ENCODE measurements at places on chromosomes 5 and 9.

DNA sequence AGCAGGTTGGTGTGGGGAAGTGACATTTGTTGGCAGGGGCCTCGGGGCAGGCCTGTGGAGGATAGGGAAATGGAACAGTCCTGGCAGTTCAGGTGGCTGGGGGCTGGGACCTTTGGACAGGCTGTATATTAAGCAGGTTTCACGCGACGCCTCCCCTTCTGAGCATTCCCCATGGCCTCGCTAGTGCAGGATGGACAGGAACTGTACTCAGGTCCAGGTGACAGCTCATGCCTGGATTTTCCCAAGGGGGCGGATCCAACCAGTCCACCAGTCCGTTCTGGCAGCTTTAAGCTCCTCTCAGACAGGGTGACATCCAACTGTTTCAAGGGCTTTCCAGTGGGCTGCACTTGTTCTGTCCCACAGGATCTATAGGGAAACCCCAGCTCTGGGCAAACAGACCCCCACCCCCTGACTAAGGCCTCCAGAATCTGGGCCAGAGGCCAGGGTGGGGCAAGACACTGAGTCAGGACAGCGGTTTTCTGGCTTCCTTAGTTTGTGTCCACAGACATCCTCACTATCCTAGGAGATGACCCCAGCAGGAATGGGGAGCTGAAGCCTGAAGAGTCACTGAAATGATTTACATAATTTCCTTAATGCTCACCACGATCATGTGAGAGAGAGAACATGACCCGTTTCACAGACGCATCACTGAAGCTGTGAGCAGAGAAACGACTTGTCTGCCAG, 20.9 kb downstream of the CSF2 start:
- no peak for DNase-seq

DNA sequence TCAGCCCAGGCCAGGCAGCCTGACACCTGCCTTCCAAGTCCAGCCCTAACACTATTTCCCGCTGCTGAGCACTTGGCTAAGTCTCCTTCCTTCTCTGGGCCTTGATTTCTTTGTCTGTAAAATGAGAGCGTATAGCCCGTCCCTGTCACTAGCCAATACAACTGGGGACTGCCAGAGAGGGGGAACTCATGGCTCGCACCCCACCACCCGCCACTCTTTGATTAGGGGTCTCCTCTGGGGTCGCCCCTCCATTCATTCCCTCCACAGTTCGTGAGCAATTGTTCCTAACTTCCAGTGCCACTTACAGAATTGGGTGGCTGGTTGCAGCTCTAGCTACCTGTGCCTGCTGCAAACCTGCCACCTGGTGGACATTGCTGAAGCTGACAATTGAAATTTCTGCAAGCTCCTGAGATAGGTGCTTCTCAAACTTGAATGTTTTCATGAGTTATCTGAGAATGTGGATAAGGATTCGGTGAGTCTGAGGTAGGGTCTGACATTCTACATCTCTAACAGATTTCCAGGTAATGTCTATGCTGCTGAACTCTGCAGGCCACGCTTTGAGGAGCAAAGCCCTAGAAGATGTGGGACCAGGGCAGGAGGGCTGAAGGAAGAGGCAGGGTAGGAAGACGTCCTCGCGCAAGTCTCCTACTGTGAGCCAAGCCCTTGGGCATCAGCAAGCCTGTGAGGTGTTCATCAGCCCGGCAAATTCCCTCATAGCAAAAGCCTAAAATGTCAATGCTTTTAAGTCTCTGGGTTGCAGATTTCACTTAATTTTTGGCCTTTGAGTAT, 13.3 kb upstream of the RECK start:
- peak; percentile 91 for DNase-seq

- DNase-seq = no peak
Measured at GRCh38 chr5:168266016-168266415, 25.4 kb upstream of the WWC1 start.

DNA sequence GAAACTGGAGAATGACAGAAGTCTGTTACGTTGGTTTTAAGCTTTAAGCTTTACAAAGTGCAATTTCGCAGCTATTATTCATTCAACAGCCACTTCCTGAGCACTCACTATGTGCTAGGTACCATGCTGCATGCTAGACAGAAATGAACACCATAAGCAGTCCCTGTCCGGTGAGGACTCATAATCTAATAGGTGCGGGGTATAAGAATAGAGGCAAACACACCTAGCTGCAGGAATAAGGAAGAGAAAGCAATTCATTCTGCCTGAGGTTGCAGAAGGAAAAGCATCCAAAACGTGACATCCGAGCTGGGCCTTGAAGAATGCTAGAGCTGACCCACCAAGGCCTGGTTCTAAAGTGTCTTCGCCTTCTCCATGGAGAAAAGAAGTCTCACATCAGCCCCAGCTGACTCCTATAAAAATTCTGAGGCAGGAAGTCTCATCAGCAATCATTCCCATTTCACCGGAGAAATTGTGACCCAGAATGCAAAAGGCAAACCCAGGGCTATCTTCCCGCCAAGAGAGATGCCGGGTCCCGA, 542 bp downstream of the FKBP15 start:
- DNase-seq = no peak

DNA sequence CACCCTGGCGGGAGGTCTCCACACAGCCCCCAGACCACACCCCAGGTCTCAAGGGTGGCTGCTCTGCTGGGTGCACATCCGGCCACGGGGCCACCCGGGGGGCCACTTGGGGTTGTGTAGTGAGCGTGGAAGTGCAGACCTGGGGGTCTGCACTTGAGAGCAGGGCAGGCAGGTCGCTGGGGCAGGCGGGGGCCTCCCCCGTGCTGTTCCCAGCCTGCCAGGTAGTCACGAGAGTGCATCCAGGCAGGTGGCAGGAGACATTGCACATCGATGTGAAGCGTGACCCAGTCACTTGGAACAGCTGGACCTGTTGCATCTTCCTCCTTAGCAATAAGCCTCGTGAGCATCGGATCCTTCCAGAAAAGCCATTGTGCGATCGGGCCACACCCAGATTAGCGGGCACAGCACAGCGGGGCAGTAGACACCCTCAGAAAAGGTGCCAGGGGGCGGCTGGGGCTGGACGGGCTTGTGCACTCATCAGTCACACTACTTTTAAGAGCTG, 4.8 kb upstream of the ENTPD8 start:
- DNase-seq = no peak

GRCh38 chr5:143155455-143155854, 248.0 kb downstream of the NR3C1 start:
- no peak for DNase-seq

- no peak for DNase-seq
Measured at GRCh38 chr9:108588246-108588645, 267.5 kb downstream of the ACTL7B start.

DNA sequence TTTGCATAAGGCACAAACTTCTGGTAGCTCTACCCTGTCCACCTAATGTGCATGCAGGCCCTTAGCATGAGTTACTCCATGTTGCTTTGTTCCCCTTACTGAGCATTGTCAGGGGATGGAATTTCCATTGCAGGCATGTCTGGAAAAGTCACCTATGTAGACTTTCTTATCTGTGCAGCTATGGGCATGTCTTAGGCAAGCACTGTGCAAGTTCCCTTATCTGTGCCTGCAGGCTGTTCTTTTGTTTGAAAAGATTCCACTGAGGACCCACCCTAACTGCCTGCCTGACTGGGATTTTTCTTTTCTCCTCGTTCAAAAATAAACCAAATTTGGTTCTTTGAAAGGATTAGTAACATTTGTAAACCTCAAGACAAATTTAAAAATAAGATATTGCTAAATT, 587.0 kb downstream of the CDH18 start:
- no peak for DNase-seq

- no peak for DNase-seq
Measured at GRCh38 chr9:134237630-134238265, 73.4 kb upstream of the RNU6ATAC start.

DNA sequence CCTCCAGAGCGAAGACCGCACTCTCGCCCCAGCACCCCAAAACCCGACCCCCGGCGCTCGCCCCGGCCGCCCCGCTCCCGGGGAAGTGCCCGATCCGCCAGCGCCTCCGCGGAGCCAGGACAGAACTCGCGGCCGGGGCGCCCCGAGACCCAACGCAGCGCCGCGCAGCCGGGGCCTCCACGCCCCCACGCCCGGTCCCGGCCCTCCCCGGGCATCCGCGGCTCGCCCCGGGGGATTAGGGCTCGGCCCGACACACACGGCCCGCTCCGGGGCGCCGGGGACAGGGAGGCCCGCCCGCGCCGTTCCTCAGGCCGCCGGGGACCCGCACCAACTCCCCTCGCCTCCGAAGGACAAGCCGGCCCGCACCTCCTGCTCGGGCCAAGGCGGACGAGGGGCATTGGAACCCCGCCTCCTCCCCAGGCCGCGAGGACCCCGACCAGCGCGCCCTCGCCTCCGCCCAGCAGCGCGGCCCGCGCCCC, 544 bp downstream of the FNBP1 start:
- DNase-seq = no peak

DNA sequence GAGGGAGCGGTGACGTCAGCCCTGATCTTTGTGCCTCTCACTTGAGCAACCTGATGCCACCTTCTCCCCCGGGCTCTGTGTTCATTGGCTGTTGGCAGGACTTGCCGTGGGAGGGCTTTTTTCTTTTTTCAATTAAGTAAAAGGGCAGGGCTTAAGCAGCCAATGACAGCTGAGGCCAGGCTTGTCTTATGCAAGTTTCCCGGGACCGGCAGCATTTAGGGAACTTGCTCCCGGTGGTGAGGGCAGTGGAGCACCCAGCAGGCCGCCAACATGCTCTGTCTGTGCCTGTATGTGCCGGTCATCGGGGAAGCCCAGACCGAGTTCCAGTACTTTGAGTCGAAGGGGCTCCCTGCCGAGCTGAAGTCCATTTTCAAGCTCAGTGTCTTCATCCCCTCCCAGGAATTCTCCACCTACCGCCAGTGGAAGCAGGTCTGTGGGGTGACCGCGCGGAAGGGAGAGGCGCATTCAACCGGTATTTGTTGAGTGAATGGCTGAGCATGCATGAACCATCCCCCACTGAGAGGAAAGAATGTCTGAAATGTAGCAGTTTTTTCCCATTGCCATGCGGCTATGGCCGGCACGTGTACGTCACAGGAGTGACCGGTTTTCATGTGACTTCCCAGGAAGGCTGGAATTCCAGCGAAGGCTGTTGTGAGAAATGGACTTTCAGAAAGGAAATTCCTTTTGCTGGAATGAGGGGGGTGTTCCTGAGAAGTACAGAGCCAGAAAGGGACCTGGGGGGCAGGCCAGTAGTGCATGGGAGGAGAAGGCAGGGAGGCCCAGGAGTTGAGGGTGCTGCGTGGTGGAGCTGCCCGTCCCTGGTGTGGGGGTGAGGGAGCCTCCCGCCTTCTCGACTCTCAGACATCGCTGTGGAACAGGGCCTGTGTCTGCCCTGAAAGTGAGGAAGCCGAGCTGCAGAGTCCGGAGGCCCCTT, 29.0 kb downstream of the PTGES2 start:
- peak; percentile 98 for DNase-seq

- no peak for DNase-seq
Measured at GRCh38 chr9:114027159-114027862, 50.8 kb downstream of the AMBP start.

DNA sequence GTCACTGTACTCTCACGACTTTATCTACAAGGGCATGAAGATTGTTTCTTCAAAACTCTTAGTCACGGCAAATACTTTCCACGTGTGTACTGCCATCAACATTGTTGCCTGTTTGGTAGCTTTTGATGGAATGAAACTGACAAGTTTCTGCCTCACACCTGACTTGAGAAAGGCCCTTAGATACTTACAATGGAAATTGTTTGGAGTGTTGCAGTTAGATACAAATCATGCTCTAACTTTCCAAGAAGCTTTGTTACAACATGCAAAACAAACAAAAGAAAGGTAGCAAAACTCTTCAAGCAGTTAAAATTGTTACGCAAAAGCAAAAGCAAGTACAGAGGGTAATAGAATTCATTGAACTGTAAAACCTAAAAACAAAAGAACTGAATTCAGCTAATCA, 91.1 kb upstream of the TLE4 start:
- no peak for DNase-seq

DNA sequence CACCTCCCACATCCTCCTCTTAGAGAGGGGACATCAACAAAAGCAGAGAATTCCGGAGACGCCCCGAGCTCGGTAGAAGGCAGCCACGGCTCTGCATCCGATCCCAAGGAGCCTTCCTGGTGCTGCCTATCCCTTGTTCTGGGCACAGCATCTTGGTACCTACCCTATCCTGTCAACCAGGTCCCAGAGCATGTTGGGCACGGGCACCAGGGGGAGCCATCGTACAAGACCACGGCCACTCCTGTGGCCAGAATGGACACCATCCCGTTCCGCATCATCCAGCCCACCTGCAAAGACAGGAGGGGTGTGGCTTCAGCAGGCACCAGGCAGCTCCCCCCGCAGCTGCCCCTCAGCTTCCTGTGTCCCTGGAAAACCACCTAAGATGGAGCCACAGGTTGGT, 62.7 kb upstream of the ZNF354A start:
- DNase-seq = peak; percentile 58

GRCh38 chr9:138062196-138062595, 184.6 kb downstream of the CACNA1B start:
- no peak for DNase-seq

- DNase-seq = no peak
Measured at GRCh38 chr5:14742498-14742897, 78.0 kb downstream of the OTULIN start.

- DNase-seq = no peak
Measured at GRCh38 chr9:126367139-126367538, 40.5 kb downstream of the MVB12B start.

DNA sequence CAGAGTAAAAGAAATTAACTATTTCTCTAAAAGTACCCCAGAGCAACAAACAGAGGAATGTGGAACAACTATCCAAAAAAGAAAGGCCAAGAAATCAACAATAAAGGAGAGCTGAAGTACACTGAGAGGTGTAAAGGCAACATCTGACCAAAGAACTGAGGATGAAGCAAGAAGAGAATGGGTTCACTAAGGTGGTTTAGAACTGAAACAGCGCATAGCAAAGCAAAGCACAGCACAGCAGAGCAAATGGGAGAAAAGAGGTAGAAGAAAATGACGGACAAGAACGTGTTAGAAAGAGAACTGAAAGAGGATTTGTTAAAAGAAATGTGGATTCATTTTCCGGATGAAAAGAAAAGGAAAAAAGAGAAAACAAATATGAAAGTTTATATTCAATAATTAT, 25.8 kb downstream of the RFX3 start:
- no peak for DNase-seq

DNA sequence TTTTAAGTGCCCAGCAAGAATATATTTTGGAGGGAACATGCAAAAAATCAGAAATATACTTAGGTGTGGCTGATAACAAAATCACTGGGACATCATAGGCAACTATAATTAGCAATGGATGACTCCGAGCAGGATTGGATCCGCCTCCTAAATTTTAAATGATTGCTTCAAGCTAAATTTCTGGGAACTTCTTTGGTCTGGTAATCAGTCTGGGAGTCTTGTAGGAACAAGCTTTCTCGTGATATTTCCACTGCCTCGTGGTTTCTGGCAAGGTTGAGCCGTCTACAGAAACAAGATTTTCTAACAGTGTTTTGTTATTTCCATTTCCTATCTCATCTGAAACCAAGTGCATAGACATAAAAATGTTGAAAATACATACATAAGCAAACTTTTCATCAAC, 232.6 kb downstream of the BNC2 start:
- no peak for DNase-seq

- DNase-seq = no peak
Measured at GRCh38 chr9:70466976-70467561, 52.6 kb upstream of the KLF9 start.
